ENCODE measurements at places on chromosomes 4 and X.

GRCh38 chrX:129461801-129462456, 61.4 kb downstream of the SMARCA1 start:
- DNase-seq, result no peak

- DNase-seq, result peak; percentile 46
Measured at GRCh38 chr4:118772081-118772766, 63.7 kb downstream of the SEC24D start.

DNA sequence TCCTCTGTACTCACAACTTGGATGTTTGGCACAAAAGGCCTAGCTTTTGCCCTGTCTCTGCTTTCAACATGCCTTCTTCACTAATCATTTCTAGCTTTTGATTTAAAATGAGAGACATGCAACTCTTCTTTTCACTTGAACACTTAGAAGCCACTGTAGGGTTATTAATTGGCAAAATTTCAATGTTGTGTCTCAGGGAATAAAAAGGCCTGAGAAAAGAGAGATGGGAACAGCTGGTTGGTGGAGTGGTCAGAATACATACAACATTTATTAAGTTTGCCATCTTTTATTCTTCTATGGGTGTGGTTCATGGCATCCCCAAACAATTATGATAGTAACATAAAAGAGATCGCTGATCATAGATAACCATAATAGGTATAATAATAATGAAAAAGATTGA, 114.3 kb downstream of the FBXW7 start:
- no peak for DNase-seq

DNA sequence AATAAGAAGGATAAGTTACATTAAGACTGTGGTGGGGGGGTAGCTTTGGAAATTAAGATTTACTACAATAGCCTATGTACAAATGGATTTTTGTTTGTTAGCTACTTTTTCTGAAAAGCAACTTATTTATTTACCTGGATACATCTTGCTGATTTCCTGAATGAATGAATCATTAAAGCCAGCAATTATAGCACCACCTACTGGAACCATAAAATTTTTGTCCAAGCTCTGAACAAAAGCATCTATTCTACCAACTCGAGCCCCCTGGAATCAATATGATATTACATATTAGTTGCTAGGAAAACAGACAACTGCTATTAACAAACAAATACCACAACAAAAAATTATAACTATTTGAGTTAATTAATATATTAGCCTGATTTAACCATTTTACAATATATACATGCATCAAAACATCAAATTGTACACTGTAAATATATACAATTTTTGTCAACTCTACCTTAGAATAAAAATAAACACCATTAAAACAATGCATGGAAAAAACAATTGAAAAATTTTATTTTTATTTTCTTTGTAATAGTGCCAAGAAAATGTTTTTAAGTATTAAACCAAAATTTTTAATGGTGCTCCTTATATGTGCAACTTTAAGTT, 15.3 kb downstream of the SEPSECS start:
- peak; percentile 54 for DNase-seq

DNA sequence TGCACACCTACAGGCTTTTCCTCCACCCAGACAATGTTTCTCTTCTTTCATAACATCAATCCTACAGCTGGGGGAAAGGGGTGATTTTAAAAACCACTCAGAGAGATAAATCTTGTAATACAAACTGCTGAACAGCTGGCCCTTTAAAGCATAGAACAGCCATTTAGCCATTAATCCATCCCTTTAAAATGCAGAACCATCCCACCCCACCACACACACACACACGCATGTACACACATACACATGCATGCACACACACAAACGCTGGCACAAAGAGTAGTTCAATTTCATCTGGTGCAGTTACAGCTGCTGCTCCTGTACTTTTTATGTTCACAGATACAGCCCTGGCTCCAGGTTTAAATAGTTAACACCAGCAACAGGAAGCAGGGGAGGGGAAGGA, 426.1 kb downstream of the MID1IP1 start:
- no peak for DNase-seq

- no peak for DNase-seq
Measured at GRCh38 chr4:2261110-2261852, 628 bp downstream of the MXD4 start.

- no peak for DNase-seq
Measured at GRCh38 chr4:26458157-26458561, 32.1 kb downstream of the CCKAR start.

- no peak for DNase-seq
Measured at GRCh38 chr4:4984186-4984585, 35.1 kb downstream of the CYTL1 start.

- DNase-seq, result no peak
Measured at GRCh38 chr4:169259271-169259670, 11.5 kb downstream of the SH3RF1 start.

GRCh38 chrX:39577985-39578869, 519.5 kb downstream of the BCOR start:
- no peak for DNase-seq

- DNase-seq, result no peak
Measured at GRCh38 chr4:93842601-93843252, 14.2 kb downstream of the ATOH1 start.

DNA sequence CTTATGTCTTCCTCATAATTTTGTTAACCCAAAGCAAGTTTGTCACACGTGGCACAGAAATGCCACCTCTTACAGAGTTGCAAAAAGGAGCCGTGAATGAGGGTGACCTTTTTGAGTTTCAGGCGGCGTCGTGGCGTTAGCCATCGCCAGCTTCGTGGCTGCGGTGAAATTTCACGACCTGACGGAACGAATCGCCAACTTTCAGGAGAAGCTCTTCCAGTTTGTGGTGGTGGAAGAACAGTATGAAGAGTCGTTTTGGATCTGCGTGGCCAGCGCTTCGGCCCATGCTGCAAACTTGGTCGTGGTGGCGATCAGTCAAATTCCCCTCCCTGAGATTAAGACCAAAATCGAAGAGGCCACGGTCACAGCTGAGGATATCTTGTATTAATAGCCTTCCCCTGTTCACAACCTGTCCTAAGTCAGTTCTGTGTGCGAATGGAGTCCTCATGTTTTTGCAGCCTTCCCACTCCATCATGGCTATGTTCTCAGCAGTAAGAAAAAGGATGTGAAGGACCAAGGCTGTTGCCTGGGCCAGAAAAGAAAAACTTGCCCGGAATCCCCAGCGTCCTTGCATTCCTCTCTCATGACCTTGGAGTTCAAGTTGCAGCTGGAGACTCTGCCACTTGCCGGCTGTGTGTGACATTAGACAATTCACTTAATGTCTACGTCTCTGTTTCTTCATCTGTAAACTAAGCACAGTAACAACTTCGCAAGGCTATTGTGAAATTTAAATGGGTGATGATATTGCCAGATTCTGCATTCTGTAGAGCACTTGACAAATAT, 11.9 kb downstream of the CLRN2 start:
- no peak for DNase-seq

DNA sequence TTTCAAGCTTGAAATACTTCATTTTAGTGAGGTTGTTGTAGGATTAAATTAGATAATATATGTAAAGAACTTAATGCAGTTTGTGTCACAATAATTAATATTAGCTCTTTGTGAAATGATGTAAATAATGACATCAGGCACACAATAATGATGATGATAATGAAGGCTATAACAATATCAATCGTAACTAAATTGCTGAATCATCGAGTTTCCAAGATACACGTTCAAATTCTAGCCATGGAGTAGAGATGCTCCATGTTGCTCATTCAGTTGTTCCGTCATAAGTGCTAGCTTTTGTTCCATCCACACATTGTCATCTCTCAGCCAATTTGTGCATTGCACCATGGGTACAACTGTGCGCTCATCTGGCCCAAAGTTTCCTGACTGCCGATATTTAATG, 83.1 kb downstream of the CPXCR1 start:
- DNase-seq, result no peak

GRCh38 chr4:157700898-157701694, 471.7 kb downstream of the GASK1B start:
- no peak for DNase-seq

- DNase-seq, result no peak
Measured at GRCh38 chr4:150381609-150382008, 200.3 kb upstream of the MAB21L2 start.

DNA sequence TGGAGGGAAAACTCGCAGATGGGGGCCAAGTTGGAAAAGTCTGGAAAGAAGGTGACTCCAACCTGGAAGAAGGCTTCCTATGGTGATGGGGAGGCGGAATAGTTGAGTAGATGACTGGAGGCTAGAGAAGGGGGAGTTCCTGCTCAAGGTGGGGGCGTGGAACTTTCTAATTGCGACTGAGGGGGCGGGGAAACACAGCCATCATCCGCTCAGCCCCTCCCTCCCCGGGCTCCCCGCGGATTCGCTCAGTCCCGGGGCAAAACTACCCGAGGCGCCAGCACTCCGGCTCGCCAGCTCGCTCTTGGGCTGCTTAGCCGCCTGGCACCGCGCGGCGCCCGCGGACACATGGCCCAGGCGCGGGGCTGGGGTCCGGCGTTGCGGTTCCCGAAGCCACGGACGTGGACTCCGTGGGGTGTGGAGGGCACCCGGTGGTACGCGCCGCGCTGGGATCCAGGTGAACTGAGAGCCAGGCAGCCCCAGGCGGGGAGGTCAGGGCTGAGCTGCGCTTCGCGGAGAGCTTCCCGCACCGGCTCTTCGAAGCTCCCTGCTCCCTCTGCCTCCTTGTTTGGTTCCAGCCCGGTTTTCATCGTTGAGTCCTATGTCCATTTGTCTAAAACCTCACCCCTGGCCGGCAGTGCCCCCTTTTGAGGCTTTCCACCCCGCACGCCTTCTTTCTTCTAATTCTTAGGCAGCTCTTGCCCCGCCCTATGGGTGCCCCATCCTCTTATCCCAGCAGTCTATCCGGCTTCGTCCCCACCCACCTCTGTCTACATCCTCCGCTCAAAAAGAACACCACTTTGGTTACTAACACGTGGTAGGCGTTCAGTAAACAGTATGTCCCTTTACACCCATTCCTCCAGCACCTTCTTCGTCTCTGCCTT, 38.9 kb downstream of the STARD8 start:
- no peak for DNase-seq

GRCh38 chrX:49230500-49231232, 2.5 kb downstream of the CACNA1F start:
- DNase-seq, result no peak

All from kidney glomerular epithelial cell (primary cell).